ENCODE measurements at places on chromosomes 6 and 20.

GRCh38 chr6:158388727-158389126 lies 76.5 kb downstream of the TULP4 start:
- DNase-seq, result no peak

DNA sequence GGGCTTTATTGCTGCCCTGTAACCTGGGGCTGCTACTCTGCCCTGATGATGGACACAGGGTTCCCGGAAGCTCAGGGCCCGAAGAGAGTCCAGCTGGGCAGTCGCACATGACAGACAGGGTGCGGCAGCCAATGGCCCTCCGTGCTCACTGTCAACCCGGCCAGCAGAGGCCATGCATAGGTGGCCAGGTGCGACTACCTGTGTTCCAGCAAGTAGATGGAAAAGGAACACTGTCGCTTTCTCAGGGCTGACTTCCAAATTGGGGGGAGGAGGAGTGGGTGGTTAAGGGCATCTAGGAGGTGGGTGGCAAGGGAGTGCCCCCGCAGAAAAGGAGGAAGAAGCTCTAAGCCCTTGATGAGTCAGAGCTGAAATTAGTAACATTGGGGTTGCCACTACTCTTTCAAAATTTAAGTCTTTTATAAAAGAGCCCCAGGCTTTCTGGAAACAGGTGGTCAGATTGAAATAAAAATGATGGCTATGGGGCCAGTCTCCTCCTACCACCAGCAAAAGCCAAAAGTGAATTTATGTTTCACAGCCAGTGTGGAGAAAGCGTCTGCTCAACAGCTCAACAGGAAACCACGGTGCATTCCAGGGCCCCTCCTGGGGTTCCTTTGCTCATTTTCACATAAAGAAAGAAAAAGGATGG lies 2.3 kb upstream of the RAMACL start:
- DNase-seq, result no peak

DNA sequence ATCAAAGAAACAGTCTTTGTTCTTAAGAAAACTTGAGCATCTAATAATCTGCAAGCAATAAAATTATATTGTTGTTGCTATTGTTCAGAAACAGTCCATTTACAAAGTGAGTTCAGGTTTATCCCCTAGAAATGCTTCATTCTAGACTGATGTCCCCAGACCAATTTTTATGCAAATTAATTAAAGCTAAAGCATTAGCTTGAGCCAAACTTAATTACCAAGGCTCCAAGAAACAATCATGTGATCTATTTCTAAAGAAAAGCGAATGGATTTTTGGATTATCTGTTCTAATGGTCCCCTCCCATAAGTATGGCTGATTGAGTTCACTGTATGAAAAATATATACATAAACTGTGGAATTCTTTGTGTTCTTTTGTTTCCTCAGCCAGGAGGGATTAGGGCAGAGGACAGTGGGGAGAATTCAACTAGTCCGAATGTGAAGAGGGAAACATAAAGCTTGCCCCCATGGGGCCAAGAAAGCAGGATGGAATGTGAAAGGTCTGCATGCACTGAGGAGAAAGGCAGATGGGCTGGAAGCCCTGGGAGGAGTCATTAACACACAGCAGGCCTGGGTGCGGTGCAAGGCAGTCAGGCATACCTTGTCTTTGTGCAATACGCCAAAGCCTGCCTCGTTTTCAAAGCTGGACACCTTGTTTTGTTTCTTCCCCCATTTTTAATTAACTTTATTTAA lies 597.1 kb downstream of the KIF16B start:
- DNase-seq, result no peak

DNA sequence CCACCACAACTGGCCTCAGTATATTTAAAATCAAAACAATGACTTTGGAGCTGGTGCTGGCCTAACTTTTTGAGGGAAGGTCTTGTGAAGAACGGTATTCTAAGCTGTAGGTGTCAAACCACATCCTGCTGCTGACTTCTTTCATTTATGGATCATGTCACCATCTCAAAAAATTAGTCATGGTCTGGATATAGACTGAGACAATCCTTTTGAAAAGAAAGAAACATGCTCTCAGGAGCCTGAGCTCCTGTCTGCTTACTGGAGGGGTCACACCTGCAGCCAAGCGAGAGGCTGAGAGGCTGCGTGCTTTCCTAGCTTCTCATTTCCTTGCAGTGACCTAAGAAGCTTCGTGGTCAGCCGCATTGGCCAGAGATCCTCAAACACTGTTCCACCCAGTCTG lies 55.2 kb downstream of the TIAM2 start:
- no peak for DNase-seq

DNA sequence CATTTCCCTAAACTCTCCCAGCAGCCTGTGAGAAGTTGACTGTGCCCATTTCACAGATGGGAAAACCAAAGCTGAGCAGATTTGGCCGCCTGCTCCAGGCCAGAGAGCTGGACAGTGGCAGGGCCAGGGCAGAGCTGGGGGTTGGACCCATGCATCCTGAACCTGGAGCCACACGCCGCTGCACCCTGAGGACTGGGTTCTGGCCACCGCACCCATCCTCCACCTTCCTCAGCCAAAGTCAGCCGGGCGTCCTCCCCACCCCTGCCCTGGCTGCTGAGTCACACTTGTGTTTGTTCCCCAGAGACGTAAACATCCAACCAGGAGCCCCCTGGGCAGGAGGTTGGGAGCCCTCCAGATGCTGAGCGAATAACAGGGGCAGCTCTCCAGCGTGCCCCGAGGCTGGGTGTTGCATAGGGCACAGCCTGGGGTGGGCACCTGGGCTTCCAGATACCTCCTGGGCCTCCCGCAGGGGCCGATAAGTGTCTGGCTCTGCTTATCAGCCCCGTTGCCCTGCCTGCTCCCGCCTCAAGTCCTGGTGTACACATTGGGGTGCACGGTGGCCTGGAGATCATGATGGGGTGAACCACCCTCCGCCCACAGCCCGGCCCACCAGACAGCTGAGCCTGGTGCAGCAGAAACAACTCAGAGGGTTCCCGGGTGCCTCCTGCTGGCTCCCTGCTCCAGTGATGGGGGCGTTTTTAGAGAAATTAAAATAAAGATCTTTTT lies 23.8 kb downstream of the RBM38 start:
- DNase-seq, result no peak

DNA sequence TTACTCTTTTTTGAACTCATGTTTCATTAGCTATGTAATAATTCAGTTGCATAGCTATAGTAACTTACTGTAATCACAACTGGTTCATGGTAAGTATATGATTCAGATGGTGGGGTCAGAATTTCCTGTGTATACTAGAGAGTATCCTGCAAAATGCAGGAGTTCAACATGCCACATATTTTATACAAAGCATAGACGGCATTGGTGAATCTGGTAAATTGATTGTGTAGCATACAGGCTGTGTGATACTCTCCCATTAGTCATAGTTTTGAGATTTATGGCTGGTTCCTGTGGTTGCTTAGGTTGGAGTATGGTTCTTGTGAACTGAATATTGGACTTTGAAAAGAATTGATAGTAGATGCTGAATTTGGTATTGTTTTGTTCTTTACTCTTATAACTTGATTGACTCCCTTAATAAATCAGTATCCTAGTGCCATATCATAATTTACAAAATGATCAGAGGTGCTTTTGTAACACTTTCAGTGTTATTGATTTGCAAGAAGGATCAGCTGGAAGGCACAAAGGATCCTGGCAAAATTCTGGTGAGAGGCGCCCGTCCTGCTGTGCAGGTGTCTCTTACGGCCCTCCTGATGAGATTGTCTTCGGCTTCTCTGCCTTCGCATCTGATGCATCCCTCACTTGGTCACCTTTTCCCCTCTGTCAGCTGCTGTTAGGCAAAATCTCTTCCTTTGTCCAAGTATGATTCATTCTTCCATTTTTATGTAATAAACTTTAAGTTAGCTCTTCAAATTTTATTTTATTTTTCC lies 22.6 kb downstream of the SNX9 start:
- no peak for DNase-seq

- no peak for DNase-seq
Measured at GRCh38 chr20:53127027-53127426, 154.9 kb downstream of the TSHZ2 start.

- DNase-seq, result no peak
Measured at GRCh38 chr20:33431797-33432381, 11.7 kb downstream of the SNTA1 start.

GRCh38 chr20:40668449-40669228 lies 20.4 kb downstream of the MAFB start:
- DNase-seq, result no peak

GRCh38 chr6:56663344-56663743 lies 20.7 kb upstream of the DST start:
- DNase-seq, result no peak

DNA sequence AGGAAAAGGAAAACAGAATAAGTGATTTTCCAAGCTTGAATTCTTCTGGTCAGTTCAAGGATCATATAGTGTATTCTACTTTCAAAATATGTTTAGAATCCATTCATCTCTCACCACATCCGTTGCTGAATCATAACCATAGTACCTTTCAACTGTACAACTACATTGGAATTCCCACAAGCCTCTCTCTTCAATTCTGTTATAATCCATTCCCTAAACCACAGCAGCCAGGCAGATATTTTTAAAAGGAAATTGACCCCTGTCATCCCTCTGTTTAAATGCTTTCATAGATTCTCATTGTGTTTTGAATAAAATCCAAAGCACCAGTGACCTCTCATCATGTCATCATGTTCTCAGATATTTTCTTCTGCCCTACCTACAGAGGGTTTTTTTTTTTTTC lies 412.7 kb downstream of the GRIK2 start:
- no peak for DNase-seq

DNA sequence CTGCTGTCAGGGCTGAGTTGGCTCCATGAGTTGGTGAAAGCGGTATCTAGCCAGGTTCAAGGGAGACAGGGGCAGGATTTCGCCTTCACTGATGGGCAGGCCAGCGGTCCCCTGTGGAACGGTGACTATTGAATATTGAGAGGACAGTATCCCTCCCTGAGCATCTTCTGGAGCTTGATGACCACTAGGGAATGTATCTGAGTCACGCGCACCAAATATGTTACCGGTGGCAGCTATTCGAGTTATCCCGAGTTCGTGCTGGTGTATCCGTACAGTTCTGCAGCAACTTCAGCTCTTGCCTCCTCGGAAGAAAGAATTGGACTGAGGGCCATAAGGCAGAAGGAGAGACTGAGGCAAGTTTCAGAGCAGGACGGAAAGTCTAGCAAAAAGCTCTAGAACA lies 24.8 kb downstream of the MTHFD1L start:
- no peak for DNase-seq

GRCh38 chr6:97059473-97059872 lies 134.9 kb downstream of the KLHL32 start:
- DNase-seq, result no peak

DNA sequence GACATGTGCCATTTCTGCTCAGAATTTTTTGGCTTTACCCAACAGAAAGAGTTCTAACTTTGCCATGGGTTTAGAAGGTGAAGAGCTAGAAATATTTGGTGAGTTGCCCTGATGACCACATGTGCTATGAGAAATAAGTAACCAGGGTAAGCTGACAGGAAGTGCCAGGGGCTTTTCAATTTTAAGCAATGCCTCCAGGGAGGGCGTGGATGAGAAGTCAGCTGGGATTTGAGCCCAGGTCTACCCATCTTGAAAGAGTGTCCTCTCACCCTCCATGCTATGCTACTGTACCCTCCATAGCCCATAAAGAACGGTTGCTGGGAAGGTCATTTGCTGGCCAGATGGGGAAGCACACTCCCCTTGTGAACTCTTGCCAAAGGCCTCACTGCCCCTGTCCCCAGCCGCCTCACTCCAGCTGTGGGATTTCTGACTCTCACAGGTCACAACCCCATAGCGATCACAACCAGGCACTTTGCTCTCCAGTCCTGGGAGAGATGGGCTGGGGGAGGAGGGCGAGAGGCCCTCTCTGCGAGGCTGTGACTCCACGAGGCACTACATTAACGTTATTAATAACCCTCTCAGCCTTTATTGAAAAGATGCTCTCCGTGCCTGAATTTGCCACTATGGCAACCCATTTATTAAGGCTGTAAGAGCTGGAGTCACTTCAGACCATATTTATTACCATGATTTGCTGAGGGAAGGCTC lies 291.1 kb downstream of the DHX35 start:
- no peak for DNase-seq

GRCh38 chr20:33010133-33010504 lies 2.6 kb downstream of the BPIFB2 start:
- DNase-seq, result no peak

GRCh38 chr6:133817460-133818047 lies 71.4 kb upstream of the TCF21 start:
- DNase-seq, result no peak

- peak; percentile 22 for DNase-seq
Measured at GRCh38 chr20:42366626-42367025, 748.4 kb upstream of the CHD6 start.

DNA sequence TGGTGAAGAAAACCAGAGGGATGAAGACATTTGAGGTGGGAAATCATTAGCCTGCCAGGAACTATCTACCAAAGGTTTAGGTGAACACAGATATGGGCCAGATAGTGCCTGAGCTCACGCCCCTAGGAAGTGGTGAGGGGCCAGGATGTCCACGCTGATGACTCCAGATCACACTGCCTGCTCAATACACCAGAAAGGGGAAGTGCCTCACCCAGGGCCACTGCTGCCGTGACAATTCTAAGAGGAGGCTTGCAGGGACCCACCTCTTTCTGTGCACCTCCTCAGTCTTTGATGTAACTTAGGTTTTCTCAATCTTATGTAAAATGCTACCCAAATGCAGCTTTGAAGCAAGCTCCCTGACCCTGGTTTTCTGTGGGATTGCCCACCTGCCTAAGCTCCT lies 5.4 kb upstream of the RAB44 start:
- no peak for DNase-seq

- no peak for DNase-seq
Measured at GRCh38 chr6:129498950-129499842, 210.8 kb downstream of the ARHGAP18 start.

- no peak for DNase-seq
Measured at GRCh38 chr6:15410752-15411151, 164.9 kb downstream of the JARID2 start.

- no peak for DNase-seq
Measured at GRCh38 chr6:31905041-31905440, 3.2 kb upstream of the ZBTB12 start.

- no peak for DNase-seq
Measured at GRCh38 chr20:10470276-10470675, 35.2 kb downstream of the SLX4IP start.

DNA sequence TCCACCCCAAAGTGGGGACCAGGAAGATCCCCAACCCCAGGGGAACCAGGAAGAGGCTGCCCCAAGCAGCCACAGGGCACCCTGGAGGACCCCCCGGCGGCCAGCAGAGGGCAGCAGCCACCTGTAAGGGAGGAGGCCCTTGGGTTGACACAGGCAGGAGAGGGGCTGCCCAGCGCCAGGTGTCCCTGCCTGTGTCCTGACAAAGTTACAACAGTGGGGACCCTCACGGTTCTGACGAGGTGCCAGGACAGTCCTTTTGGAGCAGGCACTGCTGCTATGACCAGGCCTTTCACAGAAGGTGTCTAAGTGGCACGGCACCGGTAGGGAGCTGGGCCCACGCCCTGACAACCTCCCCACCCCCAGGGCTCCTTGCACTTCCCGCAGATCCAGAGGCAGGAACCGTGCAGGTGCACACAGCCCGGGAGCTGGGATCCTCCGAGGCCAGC lies 176.7 kb downstream of the BMP7 start:
- no peak for DNase-seq

GRCh38 chr6:149913540-149914240 lies 9.2 kb downstream of the RAET1G start:
- no peak for DNase-seq

Data from NCI-H187 treated with DMSO at 0.1 percent for 48 hours (cell line).